ENCODE measurements at places on chromosomes 1 and 21. TPM values are rescaled to one million over a fixed set of nuclear protein-coding genes. Genes with fewer than 3 reads are reported as not detected.

GRCh38 chr1:196774603-196775002 lies at the start of gene CFHR3:
Gene CFHR3 (plus strand): TSS chr1:196774840. CDS start chr1:196774887, 47 bp downstream.
- DNase-seq: no peak

- no peak for DNase-seq
These were observed 644.2 kb downstream of the PTPRU start for GRCh38 chr1:29880556-29880955.

Gene SFN
- polyA plus RNA-seq: 0.82 TPM

Gene BTBD8
- polyA plus RNA-seq: 0.32 TPM

Gene SH2D5
- polyA plus RNA-seq: not detected

GRCh38 chr1:86522240-86522639 lies 24.6 kb upstream of the CLCA4 start:
- no peak for DNase-seq

Gene ANGPTL1
- polyA plus RNA-seq: not detected

Gene SRGAP2
- 7.6 TPM for polyA plus RNA-seq

Gene DNASE2B
- polyA plus RNA-seq: not detected

Gene WARS2
- 14.3 TPM for polyA plus RNA-seq

DNA sequence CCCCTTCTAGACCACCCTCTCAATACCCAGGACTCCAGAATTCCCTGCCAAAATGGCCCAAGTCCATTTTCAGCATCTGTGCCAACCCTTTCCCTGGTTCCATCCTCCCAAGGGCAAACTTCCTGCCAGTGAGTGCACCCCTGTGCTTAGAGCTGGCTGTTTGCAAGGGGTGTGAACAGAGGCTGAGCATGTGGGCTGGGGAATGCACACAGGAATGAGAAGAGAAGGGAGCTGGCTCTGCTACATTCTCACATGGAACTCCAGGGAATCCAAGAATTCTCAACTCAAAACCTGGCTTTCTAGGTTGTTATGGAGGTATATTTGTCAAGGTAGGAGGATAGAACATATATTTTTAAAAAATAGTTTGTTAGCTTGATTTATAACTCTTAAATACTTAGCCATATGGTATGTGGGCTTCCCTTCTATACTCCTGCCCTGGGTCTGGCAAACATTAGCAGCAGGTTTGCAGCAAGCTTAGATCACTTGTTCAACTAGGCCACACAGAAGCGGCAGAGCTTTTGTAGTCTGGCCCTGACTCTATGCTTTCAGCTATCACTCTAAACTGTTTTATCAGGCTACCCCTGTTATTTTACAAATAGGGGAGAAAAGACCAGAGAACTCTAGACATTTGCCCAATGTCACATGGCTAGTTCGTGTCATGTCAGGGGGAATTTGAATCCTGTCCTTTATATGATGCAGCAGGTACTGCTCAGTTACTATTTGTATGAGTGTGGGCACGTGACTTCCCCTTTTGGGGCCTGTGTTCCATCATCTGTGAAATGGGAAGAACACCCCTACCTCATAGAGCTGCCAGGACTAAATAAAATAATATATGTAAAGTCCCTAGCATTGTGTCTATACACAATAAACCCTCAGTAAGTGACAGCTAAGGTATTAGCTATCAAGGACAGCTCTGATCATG lies 8.1 kb upstream of the STMN1 start:
- no peak for DNase-seq

- no peak for DNase-seq
These were observed 464.2 kb downstream of the NUF2 start for GRCh38 chr1:163785868-163786405.

GRCh38 chr1:31095298-31095981 lies 29.9 kb upstream of the PUM1 start:
- DNase-seq: no peak

Gene SLC16A1
- 66.5 TPM for polyA plus RNA-seq

- DNase-seq: no peak
These were observed 57.8 kb upstream of the COL6A2 start for GRCh38 chr21:46039891-46040660.

- no peak for DNase-seq
These were observed 1.9 kb downstream of the FTCD start for GRCh38 chr21:46153247-46154154.

Gene TENT5C
- 2.4 TPM for polyA plus RNA-seq

GRCh38 chr21:16550917-16551741 lies 821.3 kb downstream of the USP25 start:
- no peak for DNase-seq

DNA sequence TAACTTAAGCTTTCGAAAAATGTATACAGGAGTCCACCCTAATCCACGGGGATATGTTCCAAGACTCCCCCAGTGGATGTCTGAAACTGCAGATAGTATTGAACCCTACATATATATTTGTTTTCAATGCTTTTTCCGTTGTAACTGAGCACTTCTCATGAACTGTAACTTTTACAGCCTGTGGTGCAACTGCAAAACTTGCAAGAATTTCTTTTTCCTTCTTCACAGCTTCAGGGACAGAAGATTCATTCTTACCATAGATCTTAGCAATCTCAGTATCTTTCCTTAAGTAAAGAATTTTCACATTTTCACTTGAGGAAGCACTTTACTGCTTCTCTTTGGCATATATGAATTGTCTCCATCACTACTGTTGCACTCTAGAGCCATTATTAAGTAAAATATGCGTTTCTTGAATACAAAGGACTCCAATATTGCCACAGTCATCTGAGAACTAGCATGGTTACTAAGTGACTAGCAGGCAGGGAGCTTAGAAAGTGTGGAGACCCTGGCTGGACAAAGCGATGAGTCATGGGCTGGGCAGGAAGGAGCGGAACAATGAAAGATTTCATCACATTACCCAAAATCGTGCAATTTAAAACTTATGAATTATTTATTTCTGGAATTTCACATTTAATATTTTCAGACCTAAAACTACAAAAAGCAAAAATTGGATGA lies 14.1 kb downstream of the DPYD start:
- no peak for DNase-seq

Gene SPRR2F
- not detected for polyA plus RNA-seq

Gene ZNF695
- 1.6 TPM for polyA plus RNA-seq

DNA sequence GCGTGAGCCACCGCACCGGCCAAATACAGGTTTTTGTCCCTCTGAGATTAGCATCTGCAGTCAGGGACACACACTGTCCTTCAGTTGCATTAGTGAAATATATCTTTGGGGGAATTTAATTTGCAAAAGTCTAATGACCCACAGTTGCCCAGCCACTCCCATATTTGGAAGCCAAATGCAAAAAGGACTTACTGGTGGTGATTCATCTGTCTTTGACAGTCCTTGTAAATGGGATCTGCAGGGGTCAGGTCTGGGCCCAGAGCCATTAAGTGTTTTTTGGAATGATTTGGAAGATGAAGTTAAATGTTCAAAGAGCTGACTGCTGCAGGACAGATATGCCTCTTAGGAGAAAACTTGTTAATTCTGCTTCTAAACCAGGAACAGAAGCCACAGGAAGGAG lies 44.6 kb upstream of the DNASE2B start:
- no peak for DNase-seq

- DNase-seq: no peak
These were observed 6.0 kb upstream of the FCRL2 start for GRCh38 chr1:157782931-157783330.

DNA sequence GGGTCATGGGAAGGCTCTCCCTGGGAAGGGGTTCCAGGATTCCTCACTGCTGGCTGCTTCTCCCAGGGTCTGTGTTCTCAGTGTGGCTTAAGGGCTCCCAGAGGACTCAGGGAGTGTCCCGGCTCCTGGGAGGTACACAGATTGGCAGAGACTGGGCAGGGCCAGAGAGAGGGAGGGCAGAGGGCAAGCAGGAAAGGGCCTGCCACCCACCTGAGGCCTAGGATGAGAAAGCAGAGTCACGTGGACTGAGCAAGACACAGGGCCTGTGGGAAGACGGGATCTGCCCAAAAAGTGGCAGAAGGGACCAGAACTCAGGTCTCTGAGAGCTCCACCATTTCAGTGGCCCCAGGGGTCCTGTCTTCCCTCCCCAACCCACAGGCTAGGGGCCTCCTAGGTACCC lies 871 bp downstream of the SLFNL1 start:
- no peak for DNase-seq

DNA sequence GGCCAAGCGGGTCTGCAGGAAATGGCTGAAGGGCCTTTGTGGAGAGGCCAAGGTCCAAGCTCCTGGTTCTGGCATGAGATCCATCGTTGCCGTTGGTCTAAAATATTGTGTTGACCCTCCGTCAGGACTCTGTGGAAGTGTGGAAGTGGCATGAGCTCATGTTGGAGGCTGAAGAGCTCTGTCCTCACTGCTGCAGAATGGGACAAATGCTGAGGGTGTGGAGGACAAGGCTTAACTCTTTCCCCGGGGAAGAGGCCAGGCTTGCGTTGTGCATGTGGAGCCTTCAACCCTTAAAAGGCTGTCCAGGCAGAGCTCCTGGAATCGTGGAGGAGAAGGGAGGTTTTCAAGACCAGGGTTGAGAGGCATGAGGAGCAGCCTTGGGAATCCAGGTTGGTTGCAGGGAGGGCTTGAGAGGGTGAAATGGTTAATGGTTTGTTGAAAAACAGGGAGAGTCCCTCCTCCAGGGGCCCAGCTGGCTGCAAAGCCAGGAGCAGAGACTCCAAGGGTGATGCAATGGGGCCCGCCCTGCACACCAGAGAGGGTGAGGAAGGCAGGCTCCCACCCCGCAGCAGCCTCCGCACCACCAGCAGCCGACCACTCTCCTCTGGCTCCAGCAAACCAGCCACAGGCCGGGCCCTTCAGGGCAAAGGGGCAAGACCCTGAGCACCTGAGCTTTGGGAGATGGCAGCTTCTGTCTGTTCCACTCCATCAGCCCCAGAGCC lies 6.7 kb upstream of the AHCYL1 start:
- DNase-seq: no peak

DNA sequence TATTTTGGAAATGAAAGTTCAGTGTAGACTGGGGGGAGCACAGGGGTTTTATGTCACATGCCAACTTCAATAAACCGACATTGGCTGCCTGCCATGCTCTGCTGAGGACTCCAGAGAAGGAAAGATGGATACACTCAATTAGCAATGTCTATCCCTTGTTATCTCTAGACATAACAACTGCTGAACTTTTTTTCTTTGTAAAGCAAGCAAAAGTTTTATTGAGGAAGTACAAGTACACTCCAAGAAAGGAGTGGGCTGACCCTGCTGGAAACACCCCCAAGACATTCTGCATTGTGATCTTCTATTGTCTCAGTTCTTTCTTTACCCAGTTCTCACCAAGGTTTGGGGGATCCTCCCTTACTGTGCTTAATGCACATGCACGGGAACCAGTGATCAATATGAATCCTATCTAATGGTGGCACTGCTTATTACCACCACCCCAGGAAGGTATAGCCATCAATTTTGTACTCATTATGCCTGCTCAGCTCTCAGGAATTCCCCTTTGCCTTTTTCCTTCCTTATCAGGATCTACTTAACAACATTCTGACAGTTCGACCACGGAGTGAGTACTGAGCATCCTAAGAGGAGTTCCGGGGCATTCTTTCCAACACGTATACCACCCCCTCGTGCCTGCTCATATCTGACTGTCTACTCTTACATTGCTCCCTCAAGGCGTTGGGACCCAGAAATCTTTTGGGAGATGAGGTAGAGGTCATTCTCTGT lies 28.7 kb downstream of the SYNJ1 start:
- no peak for DNase-seq

- DNase-seq: no peak
These were observed 4.2 kb downstream of the RASSF5 start for GRCh38 chr1:206511362-206512057.

- peak; percentile 78 for DNase-seq
These were observed 9.1 kb downstream of the IFI6 start for GRCh38 chr1:27662707-27663393.

DNA sequence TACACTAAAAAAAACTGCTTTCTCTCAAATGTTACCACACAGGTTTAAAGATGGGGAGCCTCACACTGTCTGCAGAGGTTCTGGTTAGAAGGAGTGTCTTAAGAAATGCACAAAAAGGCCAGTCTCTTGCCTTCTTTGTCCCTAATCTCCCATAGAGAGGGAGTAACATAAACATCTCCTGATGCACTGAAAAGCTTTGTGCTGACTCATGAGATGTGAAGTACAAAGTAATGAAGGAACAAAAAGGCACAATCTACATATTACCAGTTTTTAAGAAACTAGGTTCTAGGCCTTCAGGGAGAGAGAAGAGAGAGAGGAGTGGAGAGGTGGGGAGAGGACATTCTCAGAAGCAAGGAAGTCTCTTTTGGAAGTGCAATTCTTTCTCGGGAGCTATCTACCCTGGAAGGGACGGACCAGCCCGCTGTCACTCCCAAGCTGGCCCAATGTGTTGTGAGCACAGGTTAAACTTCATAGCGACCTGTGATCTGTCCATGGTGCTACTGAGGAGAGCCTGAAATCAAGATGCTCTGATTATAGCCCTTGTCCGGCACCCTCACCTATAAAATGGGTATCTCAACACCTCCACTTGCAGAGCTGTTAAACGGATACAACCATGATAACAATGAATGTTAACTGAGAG lies 458.1 kb downstream of the DISC1 start:
- DNase-seq: no peak

GRCh38 chr1:37989361-37989930 lies 376 bp downstream of the SF3A3 start:
- no peak for DNase-seq

DNA sequence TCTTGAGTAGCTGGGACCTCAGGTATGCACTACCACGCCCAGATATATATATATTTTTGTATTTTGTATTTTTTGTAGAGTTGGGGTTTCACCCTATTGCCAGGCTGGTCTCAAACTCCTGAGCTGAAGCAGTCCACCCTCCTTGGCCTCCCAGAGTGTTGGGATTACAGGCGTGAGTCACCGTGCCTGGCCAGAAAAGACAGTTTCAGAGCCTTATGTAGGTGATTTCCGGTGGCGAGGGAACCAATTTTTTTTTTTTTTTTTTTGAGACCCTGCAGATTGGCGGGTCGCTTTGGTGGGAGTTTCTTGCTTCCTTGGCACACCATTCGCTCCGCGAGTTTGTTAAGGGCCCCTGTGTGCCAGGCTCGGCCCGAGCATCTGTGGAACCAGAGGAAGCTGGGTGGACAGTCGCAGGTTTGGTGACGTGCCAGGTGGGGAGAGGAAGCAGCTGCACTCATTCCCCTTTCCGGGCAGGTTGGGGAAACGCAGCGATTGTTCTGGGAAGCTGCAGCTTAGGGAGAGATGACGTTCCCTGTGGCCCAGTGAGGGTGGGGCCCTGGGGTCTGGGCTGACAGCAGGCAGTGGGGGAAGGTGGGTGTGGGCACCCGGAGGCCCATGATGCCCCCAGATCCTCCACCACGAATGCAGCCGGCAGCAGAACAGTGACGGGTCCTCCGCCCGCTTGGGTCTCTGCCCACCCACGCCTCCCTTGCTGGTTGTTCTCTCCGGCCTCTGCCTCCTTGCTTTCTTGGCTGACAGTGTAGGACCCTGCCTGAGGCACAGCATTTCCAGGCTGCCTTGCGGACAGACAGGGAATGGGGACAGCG lies 25.1 kb downstream of the SPSB1 start:
- DNase-seq: no peak
